GM23248 (cell line): ENCODE measurements at places on chromosomes 6 and 20. TPM values are rescaled to one million over a fixed set of nuclear protein-coding genes. Genes with fewer than 3 reads are reported as not detected.

Gene NRSN1
- not detected in 2 replicates for polyA plus RNA-seq

DNA sequence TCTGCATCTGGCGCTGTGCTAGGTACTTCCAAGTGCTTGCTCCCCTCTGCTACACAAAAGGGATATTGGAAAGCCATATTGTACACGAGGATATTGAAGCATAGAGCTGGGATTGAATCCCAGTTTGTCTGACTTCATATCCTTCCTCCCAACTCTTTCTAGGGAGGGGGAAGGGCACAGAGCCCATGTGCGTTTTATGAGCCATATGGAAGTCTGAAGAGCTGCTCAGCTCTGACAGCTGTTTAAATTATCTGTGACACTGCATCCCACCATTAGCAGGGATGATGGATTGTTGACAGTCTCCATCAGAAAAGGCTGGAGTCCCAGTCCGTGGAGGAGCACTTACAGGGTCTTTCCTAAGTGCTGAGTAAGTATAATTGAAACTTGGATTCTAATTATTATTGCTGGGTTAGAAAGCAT lies 18.4 kb downstream of the TIAM2 start:
- no peak for DNase-seq

GRCh38 chr6:170317076-170317475 lies 10.5 kb downstream of the FAM120B start:
- no peak for DNase-seq

DNA sequence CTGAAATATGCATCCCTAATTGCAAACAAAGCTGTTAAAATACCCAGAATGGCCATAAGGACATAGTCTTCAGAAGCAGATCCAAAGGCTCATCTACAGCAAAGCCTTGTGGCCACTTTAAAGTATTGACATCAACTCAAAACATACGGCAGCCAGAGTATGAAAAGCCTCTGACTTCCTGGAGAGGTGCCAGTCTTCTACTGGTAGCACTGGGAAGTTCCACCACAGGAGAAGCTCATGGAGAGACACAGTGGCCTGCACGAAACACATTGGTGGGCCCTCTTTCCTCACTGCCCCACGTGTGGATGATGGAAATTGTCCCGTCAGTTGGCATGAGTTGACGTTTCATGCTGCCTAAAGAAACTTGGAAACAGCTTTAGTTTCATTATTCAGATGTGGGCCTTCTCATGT lies 202.6 kb upstream of the HEY2 start:
- DNase-seq: peak; percentile 28

- DNase-seq: peak; percentile 64
These were observed 514 bp downstream of the TCFL5 start for GRCh38 chr20:62860924-62861691.

DNA sequence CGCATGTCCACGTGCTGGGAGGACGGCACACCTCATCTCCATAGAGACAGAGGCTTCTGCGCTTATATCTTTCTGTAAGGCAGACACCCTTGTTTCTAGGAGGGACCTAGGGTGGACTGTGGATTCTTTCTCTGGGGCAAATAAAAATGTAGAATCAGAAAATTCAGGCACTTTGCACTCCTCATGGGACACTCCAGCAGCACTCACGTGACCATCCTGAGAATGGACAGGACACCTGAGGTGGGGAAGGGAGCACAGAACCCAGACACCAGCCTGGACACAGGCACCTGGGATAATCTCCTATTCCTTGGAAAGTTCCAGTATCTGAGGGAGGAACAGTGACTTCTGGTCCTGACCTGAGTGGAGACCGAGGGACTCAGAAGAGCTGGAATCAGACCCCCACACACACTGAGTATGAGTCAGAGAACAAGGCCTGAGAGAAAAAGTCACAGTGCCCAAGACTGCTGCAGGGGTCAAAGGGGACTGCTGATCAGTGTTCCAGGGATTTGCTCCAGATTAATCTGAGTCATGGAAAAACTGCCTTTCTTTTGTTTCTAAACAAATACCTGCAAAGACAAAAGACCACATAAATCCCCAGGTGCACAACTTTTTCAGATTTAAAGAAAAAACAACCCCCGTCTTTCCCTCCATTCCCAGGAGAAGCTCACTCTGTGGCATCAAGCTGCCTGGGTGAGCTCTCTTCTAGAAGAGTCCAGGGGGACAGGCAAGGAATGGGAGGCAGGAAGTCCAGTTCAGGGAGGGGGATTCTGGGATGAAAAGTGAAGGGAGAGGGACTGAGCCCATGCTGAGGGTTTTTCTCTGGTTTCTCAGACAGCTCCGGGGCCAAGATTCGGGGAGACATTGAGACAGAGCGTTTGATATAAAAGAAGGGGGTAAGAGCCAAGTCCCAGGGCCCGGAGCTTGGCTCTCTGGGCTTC lies 35.6 kb upstream of the MICB start:
- peak; percentile 40 for DNase-seq

Gene TRIM15
- polyA plus RNA-seq: not detected in 2 replicates

Gene RBBP8NL
- not detected in 2 replicates for polyA plus RNA-seq

DNA sequence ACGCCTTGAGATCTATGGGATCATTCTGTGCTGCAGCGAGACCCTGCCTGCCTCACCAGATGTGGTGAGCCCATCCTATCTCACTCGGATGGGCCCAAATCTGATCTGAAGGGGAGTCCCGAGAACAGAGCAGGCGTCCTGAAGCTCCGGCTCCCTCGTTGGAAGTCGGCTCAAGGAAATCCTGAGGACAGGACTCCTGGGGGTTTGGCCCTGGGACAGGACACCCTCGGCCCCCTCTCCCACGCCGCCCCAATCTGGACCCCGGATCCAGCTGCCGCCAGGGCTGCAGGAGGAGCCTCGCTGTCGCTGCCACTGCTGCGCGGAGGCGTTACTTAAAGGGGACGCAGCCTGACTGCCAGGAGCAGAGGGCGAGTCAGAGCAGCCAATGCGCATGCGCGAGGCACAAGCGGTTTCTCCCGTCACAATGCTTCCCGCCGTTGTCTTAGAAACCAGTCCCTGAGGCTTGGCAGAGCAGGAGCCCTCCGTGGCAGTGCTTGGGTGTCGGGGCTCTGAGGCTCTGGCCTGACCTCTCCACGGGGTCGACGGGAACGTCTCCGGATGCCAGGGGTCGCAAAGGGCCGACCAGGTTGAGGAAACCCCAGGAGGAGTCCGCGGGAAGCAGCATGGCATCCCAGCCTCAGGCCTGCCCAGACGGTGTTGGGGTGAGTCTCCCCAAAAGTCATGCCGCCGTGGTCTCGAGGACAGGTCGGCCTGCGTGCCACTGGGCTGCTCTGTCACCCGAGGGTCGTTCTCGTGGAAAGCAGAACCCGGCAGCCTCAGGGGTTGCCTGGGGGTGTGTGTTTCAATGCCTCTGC lies 1567.8 kb upstream of the DEFB115 start:
- peak; percentile 42 for DNase-seq

DNA sequence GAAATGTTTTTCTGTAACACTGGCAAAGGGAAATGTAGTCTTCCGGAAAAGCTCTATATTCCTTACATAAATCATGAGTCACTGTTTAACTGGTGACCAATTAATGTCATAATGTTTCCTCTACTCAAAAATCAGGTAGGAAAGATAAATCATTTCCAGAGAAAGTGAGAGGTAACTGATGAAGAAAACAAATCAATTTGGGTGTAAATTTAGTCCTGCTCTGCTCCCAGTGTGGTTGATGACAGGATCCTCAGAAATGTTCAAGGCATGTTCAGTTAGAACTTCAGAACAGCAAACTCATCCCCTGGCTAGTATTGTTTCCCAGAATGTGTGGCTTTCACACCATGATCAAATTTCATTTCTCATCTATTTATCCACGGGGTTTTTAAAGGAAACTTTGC lies 38.8 kb upstream of the SPACA1 start:
- peak; percentile 29 for DNase-seq
